ENCODE measurements at places on chromosomes 6 and 20.

DNA sequence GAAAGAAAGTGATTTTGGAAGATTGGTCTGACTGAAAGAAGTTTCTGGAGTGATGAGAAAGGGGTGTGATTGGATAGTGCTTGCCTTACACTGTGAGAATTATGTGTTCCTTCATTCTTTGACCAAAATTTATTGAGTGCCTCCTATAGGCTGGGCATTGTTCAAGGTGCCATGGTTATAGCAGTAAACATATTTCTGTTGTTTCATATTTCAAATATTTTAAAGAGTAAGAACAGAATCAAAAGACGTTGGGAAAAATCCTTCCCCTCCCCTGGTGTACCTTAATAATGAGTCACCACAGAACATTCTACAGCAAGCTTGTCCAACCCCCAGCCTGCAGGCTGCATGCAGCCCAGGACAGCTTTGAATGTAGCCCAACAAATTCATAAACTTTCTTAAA, 78.6 kb downstream of the GCLC start:
- DNase-seq: no peak
- no peak overlapping the region for H3K4me3 ChIP-seq
- H3K36me3 ChIP-seq: no peaks in the 10 kb centered on the region
- H3K27ac ChIP-seq: no peak overlapping the region
- no peaks in the 10 kb centered on the region for H3K4me1 ChIP-seq

- no peak for DNase-seq
- no peaks in the 10 kb centered on the region for H3K36me3 ChIP-seq
- no peak overlapping the region for H3K27ac ChIP-seq
- H3K4me3 ChIP-seq: no peak overlapping the region
- H3K27me3 ChIP-seq: no peaks in the 10 kb centered on the region
Observed at GRCh38 chr6:29564875-29565274, 5.3 kb upstream of the UBD start.

- no peak overlapping the region for H3K27ac ChIP-seq
- H3K36me3 ChIP-seq: peaks cover 32% of the 10 kb centered on the region
- no peaks in the 10 kb centered on the region for H3K4me1 ChIP-seq
- DNase-seq: no peak
- H3K27me3 ChIP-seq: no peaks in the 10 kb centered on the region
- no peak overlapping the region for H3K4me3 ChIP-seq
Observed at GRCh38 chr20:35560105-35560511, 18.2 kb downstream of the ERGIC3 start.

- H3K4me3 ChIP-seq: no peak overlapping the region
- no peaks in the 10 kb centered on the region for H3K36me3 ChIP-seq
- no peaks in the 10 kb centered on the region for H3K4me1 ChIP-seq
- no peaks in the 10 kb centered on the region for H3K27me3 ChIP-seq
- no peak overlapping the region for H3K27ac ChIP-seq
- DNase-seq: no peak
Observed at GRCh38 chr6:131282365-131282764, 147.1 kb downstream of the AKAP7 start.

DNA sequence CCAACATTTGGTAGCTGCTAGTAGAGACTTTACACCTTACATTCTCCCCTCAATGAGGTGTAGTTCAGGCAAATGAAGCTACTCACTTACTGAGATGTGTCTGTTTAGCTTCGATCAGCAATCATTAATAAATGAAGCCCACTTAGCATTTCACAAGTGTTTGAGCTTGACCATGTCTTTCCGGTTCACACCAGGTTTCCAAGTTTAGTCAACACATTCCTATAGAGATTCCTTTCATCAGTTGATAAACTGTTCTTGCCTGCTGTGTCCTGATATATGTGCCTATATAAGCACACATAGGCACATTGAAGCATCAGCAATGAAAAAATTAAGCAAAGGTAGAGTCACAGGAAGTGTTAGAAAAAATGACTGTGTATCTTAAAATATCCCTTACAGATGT, 150.0 kb downstream of the BTBD3 start:
- H3K36me3 ChIP-seq: no peaks in the 10 kb centered on the region
- H3K27me3 ChIP-seq: no peaks in the 10 kb centered on the region
- no peak for DNase-seq
- H3K4me1 ChIP-seq: no peaks in the 10 kb centered on the region
- H3K27ac ChIP-seq: no peak overlapping the region

DNA sequence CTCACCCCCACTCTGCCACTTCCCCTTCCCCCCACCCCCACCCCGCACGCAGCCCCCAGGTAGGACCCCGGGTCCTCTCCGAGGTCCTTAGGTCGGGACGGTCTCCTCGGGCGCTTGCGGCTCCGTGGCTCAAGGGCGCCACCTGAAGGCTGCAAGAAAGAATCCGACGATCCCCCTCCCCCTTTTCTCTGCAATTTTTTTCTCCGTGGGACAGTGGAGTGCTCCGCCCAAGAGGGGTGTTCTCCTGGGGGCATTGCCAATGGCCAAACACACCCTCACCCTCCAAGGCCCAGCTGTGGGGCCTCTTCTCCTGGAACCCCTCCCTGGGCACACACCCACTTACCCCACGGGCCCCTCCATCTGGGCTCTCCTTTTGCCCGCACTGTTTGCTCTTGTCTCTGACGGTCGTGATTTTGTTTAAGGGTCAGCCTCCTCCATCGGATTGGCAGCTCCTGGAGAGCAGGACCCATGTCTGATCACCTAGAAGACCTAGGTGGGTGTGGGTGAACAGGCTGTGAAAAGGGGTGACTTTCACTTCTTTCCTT, 1.1 kb upstream of the TMEM74B start:
- DNase-seq: no peak
- H3K36me3 ChIP-seq: no peaks in the 10 kb centered on the region
- peak overlapping the region; percentile 62 for H3K4me3 ChIP-seq
- peaks cover 4% of the 10 kb centered on the region for H3K4me1 ChIP-seq
- H3K27ac ChIP-seq: no peak overlapping the region

DNA sequence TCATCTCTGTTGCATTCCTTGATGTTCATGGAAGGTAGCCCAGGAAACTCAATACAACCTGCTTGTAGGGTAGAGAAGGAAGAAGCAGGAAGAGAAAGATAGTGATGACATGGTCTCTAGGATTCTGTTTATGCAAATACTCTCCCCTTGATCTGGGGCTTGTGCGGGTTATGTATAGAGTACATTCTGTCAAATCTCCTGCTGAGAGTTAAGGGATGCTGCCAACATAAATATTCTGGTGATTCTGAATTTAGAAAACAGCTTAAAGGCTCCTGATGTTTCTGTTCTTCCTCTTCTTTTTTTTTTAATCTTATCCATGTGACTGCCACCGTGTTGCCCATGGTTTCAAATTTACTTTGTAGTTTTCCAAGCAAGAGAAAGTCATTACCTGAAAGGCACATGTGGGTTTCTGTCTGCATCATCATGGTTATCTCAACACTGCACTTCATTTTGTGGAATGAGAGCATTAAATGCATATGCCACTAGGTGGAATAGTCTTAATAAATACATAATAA, 150.6 kb downstream of the RPS12 start:
- no peaks in the 10 kb centered on the region for H3K4me1 ChIP-seq
- no peak for DNase-seq
- no peak overlapping the region for H3K27ac ChIP-seq
- H3K36me3 ChIP-seq: no peaks in the 10 kb centered on the region
- no peak overlapping the region for H3K4me3 ChIP-seq
- H3K27me3 ChIP-seq: no peaks in the 10 kb centered on the region

GRCh38 chr6:6411115-6411514, 90.7 kb upstream of the F13A1 start:
- H3K4me3 ChIP-seq: no peak overlapping the region
- no peak overlapping the region for H3K27ac ChIP-seq
- no peaks in the 10 kb centered on the region for H3K4me1 ChIP-seq
- DNase-seq: no peak
- no peaks in the 10 kb centered on the region for H3K27me3 ChIP-seq
- H3K36me3 ChIP-seq: no peaks in the 10 kb centered on the region

GRCh38 chr6:99349171-99350141, at the start of gene FAXC:
FAXC (minus strand) TSS chr6:99349674; CDS start chr6:99349372, 302 bp downstream.
- peaks cover 4% of the 10 kb centered on the region for H3K4me1 ChIP-seq
- no peak for DNase-seq
- peak within 1 kb of the TSS; percentile 77 for H3K4me3 ChIP-seq
- H3K36me3 ChIP-seq: no peaks in the 10 kb centered on the region

- no peak overlapping the region for H3K4me3 ChIP-seq
- peaks cover 11% of the 10 kb centered on the region for H3K4me1 ChIP-seq
Observed at GRCh38 chr20:50568549-50568942, 58.4 kb downstream of the PTPN1 start.

- no peaks in the 10 kb centered on the region for H3K36me3 ChIP-seq
- H3K4me1 ChIP-seq: no peaks in the 10 kb centered on the region
- no peak for DNase-seq
- no peak overlapping the region for H3K4me3 ChIP-seq
Observed at GRCh38 chr20:41716911-41717310, 98.7 kb upstream of the CHD6 start.

- H3K36me3 ChIP-seq: no peaks in the 10 kb centered on the region
- DNase-seq: peak; percentile 62
- H3K27ac ChIP-seq: peak overlapping the region; percentile 81
- peaks cover 10% of the 10 kb centered on the region for H3K4me1 ChIP-seq
- no peak overlapping the region for H3K4me3 ChIP-seq
Observed at GRCh38 chr6:169190970-169191369, 62.7 kb downstream of the THBS2 start.

DNA sequence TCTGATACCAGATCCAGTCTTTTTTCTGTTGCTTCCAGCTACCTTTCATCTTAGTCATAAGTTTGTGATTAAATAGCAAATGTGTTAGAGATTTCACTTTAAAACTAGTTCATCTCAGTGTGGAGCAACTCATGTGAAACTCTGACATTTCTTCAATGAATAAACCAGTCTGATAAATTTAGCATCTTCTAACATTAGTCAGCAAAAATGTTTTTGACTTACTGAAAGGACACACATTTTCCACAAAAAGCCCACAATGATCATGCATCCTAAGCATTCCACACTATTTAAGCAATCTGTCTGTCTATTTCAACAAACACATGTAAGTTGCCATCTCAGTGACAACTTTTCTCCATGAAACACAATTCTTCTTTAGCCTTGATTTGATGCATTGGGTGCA, 222.2 kb upstream of the SLC35B3 start:
- H3K4me3 ChIP-seq: no peak overlapping the region
- H3K27me3 ChIP-seq: no peaks in the 10 kb centered on the region
- no peak overlapping the region for H3K27ac ChIP-seq
- H3K36me3 ChIP-seq: no peaks in the 10 kb centered on the region
- no peaks in the 10 kb centered on the region for H3K4me1 ChIP-seq
- no peak for DNase-seq

DNA sequence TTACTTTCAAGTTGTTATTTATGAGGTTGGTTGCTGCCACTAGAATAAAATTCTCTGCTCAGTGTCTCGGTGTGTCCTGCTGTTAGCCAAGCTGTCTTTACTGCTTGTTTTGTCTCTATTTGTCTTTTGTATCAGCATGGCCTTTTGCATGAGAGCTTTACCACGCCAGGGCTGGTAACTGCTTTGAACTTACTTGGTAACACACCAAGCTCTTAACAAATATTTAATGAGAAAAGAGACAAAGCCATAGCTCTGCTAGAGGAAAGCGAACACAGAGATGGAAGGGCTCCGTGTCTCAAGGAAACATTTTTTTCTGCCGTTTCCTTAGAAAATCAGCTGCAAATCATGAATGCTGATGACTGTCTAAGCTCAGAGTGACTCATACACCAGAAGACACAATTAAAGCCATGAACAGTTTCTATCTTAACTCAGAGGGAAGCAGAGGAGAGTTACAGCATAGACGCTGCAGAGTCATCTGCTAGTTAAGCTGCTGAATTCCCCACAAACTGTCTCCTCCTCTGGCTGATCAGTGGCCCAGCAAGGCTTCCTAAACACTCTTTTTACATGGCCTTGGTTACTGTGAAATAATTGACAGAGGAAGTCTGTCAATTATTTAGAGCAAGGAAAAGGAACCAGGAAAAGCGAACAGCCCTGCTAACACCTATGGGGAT, 44.8 kb downstream of the AGPAT4 start:
- no peak overlapping the region for H3K4me3 ChIP-seq
- H3K27me3 ChIP-seq: no peaks in the 10 kb centered on the region
- peak overlapping the region; percentile 32 for H3K27ac ChIP-seq
- H3K4me1 ChIP-seq: no peaks in the 10 kb centered on the region
- DNase-seq: no peak
- no peaks in the 10 kb centered on the region for H3K36me3 ChIP-seq

GRCh38 chr6:161396539-161396938, 122.7 kb upstream of the AGPAT4 start:
- H3K27me3 ChIP-seq: no peaks in the 10 kb centered on the region
- H3K27ac ChIP-seq: no peak overlapping the region
- H3K36me3 ChIP-seq: no peaks in the 10 kb centered on the region
- H3K4me3 ChIP-seq: no peak overlapping the region

DNA sequence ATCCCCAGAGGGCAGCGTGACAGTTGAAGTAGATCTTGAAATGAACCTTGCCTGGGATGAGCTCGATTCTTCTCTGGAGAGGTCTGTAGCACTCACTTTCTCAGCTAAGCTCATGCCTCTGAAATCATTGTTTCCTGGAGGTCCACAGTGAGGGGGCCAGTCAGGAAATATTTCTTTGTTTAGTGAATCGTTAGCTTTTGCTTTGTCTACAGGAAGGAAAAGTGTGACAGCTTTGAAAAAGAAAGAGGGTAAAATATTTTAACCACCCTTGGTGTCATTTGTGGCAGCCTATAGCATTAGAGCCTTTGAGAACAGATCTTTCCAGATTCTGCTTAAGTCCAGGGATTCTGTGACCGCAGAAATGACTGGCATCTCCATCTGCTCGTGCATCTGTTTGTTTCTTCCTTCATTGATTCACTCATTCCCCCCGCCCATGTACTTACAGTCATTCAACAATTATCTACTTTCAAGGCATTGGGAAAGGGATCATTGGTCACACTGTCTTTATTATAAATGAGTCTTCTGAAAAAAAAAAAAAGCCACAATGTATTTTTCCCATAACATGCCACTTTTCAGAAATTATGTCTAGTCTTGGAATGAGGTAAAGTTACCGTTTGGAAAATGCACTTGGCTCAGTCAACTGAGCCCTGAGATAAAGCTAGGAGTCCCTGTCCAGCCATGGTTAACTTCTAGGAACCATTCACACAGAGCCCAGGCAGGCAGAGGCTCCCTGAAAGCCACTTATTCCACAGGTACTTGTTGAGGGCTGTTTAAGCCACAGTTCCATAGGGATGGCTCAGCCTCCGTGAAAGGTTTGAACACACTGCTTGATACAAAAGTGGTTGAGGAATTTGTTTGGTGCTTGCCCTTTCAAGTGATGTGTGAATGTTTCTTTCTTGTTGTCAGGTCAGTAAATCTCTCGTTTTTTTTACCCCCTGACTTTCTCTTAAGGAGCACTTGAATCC, 86.0 kb downstream of the TIAM2 start:
- DNase-seq: no peak
- H3K27ac ChIP-seq: no peak overlapping the region
- H3K4me1 ChIP-seq: peaks cover 2% of the 10 kb centered on the region
- no peak overlapping the region for H3K4me3 ChIP-seq

GRCh38 chr6:3309391-3310050, 50.8 kb downstream of the PSMG4 start:
- H3K4me1 ChIP-seq: no peaks in the 10 kb centered on the region
- DNase-seq: no peak
- H3K27ac ChIP-seq: no peak overlapping the region
- H3K36me3 ChIP-seq: no peaks in the 10 kb centered on the region
- H3K4me3 ChIP-seq: no peak overlapping the region
- no peaks in the 10 kb centered on the region for H3K27me3 ChIP-seq

GRCh38 chr6:148713921-148714320, 32.9 kb upstream of the UST start:
- DNase-seq: no peak
- no peak overlapping the region for H3K27ac ChIP-seq
- no peaks in the 10 kb centered on the region for H3K36me3 ChIP-seq
- no peak overlapping the region for H3K4me3 ChIP-seq

GRCh38 chr6:34359418-34360158, 32.9 kb downstream of the NUDT3 start:
- H3K36me3 ChIP-seq: no peaks in the 10 kb centered on the region
- no peak for DNase-seq
